Muscle of back (tissue), 13 donors: ENCODE measurements at places on chromosomes 2 and 18. TPM values are rescaled to one million over a fixed set of nuclear protein-coding genes. Genes with fewer than 3 reads are reported as not detected.

DNA sequence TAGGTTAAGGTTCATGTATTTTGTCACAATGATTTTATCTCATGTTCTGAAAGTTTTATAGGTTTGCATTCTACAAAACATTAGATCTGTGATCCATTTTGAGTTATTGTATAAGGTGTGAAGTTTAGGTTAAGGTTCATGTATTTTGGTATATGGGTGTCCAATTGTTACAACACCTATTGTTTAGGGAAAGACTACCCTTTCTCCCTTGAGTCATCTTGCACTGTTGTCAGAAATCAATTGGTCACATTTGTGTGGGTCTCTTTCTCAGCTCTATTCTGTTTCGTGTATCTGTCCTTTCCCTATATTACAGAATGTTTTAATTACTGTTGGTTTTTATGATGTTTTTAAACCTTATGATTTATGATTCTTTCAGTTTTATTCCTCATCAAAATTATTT lies 192.3 kb downstream of the MCFD2 start:
- DNase-seq, result no peak

GRCh38 chr2:64594226-64594989 lies 59.3 kb downstream of the SERTAD2 start:
- no peak for DNase-seq

The MRO gene
- polyA plus RNA-seq, result 0.79 TPM

GRCh38 chr2:68946117-68946516 lies 6.6 kb downstream of the GKN2 start:
- DNase-seq, result no peak

DNA sequence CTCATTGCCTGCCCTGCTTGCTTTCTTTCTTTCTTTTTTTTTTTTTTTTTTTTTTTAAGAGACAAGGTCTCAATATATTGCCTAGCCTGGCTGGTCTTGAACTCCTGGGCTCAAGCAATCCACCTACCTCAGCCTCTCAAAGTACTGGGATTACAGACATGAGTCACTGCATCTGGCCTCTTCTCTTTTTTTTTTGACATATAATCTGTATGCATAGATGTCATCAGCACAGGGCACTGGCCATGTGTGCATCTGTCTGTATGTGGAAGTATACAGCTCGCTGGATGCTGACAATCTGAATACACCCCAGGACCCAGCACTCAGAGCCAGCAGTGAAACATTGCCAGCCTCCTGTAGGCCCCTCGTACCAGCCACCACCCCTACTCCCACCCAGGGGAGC lies 49.5 kb downstream of the TFCP2L1 start:
- DNase-seq, result no peak

- no peak for DNase-seq
Observed at GRCh38 chr2:196291426-196291825, 120.0 kb upstream of the STK17B start.

DNA sequence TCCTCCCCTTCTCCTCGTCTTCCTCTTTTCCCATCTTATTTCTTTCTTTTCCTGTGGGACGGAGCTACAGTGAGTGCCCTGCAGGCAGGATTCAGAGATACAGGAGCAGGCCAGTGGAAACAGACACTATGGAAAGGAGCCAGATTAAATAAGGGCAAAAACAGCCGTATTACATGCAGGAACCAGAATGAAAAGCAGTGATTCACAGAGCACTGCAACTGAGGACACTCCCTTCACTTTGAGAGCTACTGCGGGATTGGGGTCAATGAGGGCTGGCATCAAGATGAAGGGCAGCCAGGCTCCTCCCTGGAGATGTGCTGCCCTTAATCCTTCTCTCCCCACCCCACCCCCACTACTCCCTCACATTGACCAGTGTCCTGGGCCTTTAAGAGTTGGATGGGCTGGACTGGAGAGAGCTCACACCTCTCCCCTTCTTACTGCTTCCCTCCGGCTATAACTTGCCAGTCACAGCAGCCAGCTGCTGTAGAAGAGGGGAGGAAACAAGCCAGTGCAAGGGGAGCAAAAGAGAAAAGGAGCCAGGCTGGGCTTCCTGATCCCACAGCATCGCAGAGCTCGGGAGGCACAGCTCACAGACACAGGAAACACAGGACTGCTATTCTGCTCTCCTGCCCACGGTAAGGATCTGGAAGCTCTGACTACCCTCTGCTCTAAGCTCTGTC lies at the start of gene PLCD4:
TSS of gene PLCD4 (plus strand) at position 464 of the 680 bp plus-strand sequence. CDS start 7,841 bp downstream, outside the sequence.
- DNase-seq, result peak; percentile 58

The DIPK1C gene
- 16.4 TPM for polyA plus RNA-seq

GRCh38 chr2:63613391-63613901 lies 24.7 kb downstream of the MDH1 start:
- DNase-seq, result no peak

DNA sequence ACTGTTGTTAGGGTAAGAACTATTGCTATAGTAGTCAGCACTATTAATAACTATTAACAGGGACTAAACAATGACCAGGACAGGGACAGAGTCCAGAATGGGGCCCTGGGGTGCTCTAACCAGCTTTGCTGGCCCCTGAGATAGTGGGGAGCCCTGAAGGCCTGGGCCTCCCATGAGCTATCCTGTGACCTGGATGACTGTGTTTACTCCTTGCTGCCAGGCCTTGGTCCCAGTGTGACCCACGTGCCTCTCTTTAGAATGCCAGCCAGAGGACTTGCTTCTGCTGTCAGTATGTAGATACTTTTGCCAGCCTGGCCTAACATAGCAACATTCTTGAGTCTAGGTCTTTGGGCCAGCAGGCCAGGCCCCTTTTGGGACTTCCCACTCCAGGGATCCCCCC lies 11.4 kb downstream of the CDK5R2 start:
- no peak for DNase-seq

- DNase-seq, result peak; percentile 25
Observed at GRCh38 chr2:73981081-73982001, 3.4 kb upstream of the TET3 start.

- no peak for DNase-seq
Observed at GRCh38 chr2:133600266-133600928, 32.1 kb upstream of the NCKAP5 start.

DNA sequence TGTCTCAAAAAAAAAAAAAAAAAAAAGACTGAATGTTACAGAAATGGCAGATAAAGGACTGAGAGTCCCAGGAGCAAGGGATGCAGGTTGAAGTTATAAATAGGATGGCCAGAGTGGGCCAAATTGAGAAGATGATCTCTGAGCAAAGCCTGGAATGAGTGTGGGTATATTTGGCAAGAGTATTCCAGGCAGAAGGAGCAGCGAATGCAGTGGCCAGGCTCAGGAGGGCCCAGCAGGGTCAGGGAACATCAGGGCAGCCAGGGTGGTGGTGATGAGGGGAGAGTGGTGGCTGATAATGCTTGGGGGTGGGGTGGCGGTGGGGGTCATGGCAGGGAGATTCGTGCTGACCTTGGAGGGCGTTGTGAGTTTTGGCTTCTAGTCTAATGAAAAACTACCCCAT lies 141.3 kb upstream of the AGAP1 start:
- DNase-seq, result peak; percentile 11

The TTN gene
- 373 TPM for polyA plus RNA-seq

DNA sequence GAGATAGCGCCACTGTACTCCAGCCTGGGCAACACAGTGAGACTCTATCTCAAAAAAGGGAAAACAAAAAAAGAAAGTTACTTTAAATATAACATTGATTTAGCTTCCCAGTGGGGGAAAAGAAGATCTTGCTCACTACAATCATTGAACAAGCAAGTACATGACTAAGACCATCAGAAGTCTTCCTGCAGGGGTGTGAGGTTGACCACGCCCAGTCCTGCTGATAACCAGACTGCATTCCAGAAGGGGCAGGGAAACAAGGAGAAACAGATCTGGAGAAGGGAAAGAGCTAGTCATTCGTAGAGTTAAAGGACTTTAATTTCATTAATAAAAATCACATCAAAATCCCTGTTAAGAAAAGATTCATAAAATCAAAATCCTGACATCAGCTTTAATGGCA lies 77.5 kb downstream of the EPHA4 start:
- no peak for DNase-seq

DNA sequence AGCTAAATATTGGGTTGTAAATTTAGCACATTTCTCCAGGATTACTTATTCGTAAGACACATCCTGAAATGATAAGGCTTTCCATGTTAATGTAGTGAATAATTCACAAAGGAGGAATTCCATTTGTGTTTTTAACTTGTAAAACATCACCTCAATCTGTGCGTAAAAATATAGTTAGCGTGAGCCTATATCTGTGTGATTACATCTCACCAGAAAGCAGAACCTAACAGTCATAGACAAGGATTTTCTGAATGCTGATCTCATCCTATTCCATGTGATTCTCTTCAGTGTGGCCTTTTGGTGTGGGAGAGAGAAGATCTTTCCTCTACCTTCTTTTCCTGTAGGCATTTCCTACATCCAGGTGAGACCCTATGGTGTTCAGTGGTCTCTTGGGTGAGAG lies 263.2 kb upstream of the RASGRP3 start:
- DNase-seq, result no peak

DNA sequence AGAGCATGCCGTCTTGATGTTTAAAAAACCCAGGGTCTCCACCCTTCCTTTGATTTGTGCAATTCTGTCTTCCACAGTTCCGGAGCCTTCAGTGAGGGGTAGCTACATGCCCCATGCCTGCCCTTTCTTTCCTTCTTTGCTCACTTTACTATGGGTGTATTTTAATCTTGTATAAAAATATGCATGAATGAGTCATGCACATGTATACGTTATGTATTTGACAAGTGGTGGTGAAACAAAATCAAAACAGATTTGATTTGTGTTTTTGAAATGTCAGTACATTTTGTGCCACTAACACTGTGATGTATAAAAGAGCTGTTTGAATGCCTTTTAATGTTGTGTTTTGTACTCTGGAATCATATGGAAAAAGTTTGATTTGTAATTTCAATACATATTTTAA lies 126.5 kb downstream of the RNF144A start:
- no peak for DNase-seq

The POU3F3 gene
- 0.94 TPM for polyA plus RNA-seq

GRCh38 chr18:43720041-43720440 lies 442.8 kb upstream of the SYT4 start:
- DNase-seq, result no peak

DNA sequence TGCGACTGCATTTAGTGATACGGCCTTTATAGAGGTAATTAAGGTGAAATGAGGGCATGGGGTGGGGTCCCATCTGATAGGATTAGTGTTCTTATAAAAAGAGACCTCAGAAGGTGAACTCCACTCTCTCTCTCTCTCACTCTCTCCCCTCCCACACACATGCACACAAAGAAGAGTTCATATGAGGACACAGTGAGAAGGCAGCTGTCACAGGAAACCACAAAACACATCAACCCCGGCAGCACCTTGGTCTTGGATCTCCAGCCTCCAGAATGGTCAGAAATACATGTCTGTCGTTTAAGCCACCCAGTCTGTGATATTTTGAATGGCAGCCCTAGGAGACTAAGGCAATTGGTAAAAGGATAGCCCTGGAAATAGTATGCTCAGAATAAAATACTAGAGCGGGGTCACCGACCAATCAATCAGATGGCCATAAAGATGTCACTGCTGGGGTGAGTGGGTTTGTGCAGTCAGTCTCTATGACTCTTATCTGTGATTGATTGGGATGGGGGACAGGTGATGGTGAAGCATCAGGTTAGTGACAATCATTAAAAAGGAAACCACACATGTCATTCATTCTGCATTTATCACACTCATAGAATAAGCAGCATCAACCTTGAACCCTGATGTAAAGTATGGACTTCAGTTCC lies 118.9 kb upstream of the POU3F3 start:
- no peak for DNase-seq

DNA sequence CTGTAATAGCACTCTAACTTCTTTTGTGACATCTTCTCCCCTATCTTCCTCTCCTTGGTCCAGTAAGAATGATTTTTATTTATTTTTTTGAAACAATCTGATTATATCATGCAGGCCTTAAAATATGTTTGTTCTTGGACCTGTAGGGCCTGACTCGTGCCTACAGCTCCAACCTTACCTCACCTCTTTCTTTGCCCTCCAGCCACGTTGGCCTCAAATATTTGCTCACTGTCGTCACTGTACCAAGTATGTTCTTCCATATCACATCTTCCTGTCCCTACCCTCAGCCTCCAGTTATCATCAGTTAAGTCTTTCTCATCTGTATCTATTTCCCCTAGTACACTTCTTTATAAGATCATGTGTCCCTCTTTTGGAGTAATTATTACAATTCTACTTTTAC lies 125.5 kb downstream of the CDH7 start:
- no peak for DNase-seq

DNA sequence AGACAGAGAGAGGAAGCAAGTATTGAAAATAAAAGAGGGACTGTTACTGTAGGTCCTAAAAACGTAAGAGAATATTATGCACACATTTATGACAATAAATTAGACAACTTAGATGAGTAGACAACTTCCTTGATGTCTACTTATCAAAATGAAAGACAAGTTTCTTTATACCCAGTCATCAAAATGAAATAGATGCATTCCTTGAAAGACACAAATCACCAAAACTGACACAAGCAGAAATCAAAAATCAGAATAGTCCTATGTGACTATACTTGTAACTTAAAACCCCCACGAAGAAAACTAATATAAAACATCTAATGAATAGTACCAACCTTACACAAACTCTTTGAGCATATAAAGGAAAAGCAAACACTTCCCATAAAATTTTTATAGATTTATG lies 14.5 kb downstream of the RTN4 start:
- DNase-seq, result no peak

DNA sequence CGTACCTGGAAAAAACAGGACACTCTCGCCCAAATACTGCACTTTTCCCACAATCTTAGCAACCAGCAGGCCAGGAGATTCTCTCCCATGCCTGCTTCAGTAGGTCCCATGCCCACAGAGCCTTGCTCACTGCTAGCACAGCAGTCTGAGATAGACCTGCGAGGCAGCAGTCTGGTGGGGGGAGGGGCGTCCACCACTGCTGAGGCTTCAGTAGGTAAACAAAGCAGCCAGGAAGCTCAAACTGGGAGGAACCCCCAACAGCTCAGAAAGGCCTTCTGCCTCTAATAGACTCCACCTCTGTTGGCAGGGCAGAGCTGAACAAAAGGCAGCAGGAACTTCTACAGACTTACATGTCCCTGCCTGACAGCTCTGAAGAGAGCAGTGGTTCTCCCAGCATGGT lies 1202.8 kb upstream of the ACVR2A start:
- no peak for DNase-seq

- DNase-seq, result peak; percentile 36
Observed at GRCh38 chr2:219570194-219570923, 980 bp downstream of the OBSL1 start.

The DAW1 gene
- not detected for polyA plus RNA-seq

The BIN1 gene
- polyA plus RNA-seq, result 885 TPM

The CLEC4F gene
- 0.16 TPM for polyA plus RNA-seq

The CNRIP1 gene
- 25.7 TPM for polyA plus RNA-seq

The AQP12A gene
- polyA plus RNA-seq, result not detected

The CABLES1 gene
- 6.9 TPM for polyA plus RNA-seq

The BOLL gene
- polyA plus RNA-seq, result 1.2 TPM

GRCh38 chr2:112713926-112714325 lies 6.9 kb upstream of the NT5DC4 start:
- no peak for DNase-seq

- no peak for DNase-seq
Observed at GRCh38 chr2:54042341-54042740, 71.5 kb upstream of the PSME4 start.

GRCh38 chr18:25244924-25245698 lies 106.9 kb downstream of the ZNF521 start:
- no peak for DNase-seq
